ENCODE measurements at places on chromosomes 3 and 15.

GRCh38 chr15:68426116-68426515 lies 5.8 kb downstream of the ITGA11 start:
- no peak for DNase-seq

DNA sequence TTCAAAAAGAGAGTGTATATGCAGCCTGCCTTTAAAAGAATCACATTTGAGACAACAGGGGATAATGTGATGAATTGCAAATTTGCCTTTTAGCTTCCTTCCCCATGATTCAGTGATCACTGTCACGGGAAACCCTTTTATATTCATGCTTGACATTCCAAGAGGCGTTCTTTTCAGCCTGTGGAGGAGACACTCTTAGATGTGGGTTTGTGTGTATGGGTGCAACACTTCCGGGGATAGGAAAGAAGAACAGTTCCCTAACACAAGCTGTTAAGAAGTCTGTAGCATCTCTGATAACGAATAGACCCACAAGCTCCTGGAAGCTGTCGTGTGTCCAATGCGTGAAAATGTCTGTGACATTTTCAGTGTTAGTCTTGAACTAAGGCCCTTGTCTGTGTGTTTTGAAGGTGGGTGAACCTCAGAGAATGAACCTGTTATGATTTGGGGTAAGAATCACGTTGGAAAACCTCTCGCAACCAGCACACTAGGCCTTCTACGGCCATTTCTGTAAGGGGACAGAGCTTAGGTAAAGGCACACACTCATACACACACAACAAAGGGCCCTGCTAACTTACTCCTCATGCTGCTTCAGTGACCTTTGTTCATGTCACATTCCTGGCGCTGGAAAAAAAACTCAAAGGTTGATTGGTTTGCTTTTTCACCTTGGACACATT lies 229.2 kb upstream of the ST8SIA2 start:
- no peak for DNase-seq

DNA sequence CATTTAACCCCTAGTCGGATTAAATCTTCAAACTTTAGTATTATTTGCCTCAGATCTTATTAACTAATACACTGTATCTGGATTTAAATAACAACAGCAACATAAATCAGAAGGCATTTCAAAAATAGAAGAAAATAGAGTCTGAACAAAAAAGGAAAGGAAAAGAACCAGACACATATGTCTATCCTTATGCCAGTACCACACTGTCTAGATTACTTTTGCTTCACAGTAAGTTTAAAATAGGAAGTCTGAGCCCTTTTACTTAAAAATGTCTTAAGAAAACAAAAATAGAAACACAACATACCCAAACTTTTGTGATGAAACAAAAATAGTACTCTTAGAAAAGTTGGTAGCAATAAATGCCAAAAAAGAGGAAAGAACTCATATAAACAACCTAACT lies 1615.8 kb downstream of the SI start:
- no peak for DNase-seq

- no peak for DNase-seq
These were observed 284.2 kb downstream of the C3orf38 start for GRCh38 chr3:88434001-88434400.

GRCh38 chr3:101615525-101615924 lies 41.5 kb downstream of the PCNP start:
- DNase-seq = no peak

All from activated CD4-positive, alpha-beta T cell treated with anti-CD3 and anti-CD28 coated beads, Interleukin-2, amount 50 U/mL, for 48 hours (primary cell).